ENCODE measurements at places on chromosomes 3 and 15. TPM values are rescaled to one million over a fixed set of nuclear protein-coding genes. Genes with fewer than 3 reads are reported as not detected.

The MLF1 gene
- 3.3 TPM for total RNA-seq

The DGKG gene
- total RNA-seq, result 0.20 TPM

The CDHR4 gene
- not detected for total RNA-seq

The EID1 gene
- total RNA-seq, result 100 TPM

The GRM7 gene
- total RNA-seq, result not detected

The SFMBT1 gene
- 25.9 TPM for total RNA-seq

The USP13 gene
- 9.5 TPM for total RNA-seq

The HAPLN3 gene
- 49.1 TPM for total RNA-seq

The SLC28A2 gene
- not detected for total RNA-seq

The C3orf85 gene
- total RNA-seq, result not detected

The VPS33B gene
- 24.1 TPM for total RNA-seq

The GOLGA8S gene
- 0.49 TPM for total RNA-seq

The THPO gene
- total RNA-seq, result not detected

The NPAP1 gene
- not detected for total RNA-seq

The ATP8B4 gene
- 98.3 TPM for total RNA-seq

The ACP3 gene
- not detected for total RNA-seq

Measured in activated CD8-positive, alpha-beta memory T cell treated with anti-CD3 and anti-CD28 coated beads, Interleukin-2, amount 10 ng/mL, durations not matched to agents 7 days and 5 days (primary cell).